ENCODE measurements at places on chromosomes 3 and 15.

DNA sequence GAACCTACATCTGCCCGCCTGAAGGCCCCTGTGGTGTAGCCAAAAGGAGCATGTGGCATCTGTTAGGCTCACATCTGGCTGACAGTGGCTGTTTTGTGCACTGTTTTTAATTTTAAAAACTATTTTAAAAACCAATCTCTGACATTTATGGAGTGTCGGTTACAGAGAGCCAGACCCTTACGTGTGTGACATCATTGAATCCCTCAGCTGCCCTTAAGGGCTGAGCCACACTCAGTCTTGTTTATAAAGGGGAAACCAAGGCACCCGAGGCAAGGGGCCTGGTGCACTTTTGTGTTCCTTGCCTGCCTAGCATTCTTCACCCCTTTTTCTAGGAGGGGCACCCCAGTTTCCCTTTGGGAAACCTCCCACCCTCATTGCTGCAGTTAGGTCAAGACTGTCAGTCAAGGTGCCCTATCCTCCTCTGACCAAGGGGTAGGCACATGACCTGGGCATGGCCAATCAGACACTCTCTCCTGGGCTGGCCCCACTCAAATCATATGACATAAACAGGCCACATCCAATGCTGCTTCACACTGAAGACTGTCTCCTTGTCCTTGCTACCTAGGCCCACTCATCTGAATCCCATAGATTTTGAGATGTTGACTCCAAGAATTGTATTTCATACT lies 105.3 kb downstream of the LSM3 start:
- H3K27me3 ChIP-seq, result no peaks in the 10 kb centered on the region
- no peak for DNase-seq
- no peaks in the 10 kb centered on the region for H3K36me3 ChIP-seq
- H3K4me1 ChIP-seq, result no peaks in the 10 kb centered on the region

- H3K4me1 ChIP-seq, result no peaks in the 10 kb centered on the region
- no peak overlapping the region for H3K27ac ChIP-seq
- no peaks in the 10 kb centered on the region for H3K36me3 ChIP-seq
- no peak overlapping the region for H3K4me3 ChIP-seq
- H3K27me3 ChIP-seq, result no peaks in the 10 kb centered on the region
These were observed 42.9 kb upstream of the ADAMTS9 start for GRCh38 chr3:64730681-64731080.

GRCh38 chr3:171206283-171206682 lies 179.8 kb upstream of the SLC2A2 start:
- H3K4me1 ChIP-seq, result no peaks in the 10 kb centered on the region
- H3K36me3 ChIP-seq, result no peaks in the 10 kb centered on the region
- no peak overlapping the region for H3K27ac ChIP-seq
- H3K4me3 ChIP-seq, result no peak overlapping the region
- no peak for DNase-seq

DNA sequence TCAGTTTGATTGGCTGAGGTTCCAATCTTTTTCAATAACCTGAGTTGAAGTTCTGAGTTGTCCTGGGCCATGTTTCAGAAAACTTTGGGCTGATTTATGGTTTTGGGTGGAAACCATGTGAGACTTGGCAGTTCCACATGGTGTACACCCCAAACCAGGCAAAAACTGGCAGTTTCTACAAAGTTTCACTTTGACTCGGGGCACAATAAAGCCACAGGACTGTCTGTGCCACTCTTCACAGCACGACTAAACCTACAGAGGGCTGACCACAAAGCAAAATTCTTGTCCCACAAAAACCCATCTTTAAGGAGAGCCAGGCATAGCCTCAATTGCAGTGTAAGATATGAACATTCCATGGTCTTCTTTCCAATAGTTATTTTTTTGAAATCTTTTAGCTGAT lies 155.0 kb downstream of the DUT start:
- no peak overlapping the region for H3K4me3 ChIP-seq
- no peaks in the 10 kb centered on the region for H3K27me3 ChIP-seq
- H3K27ac ChIP-seq, result peak overlapping the region; percentile 8
- DNase-seq, result no peak
